Liver (tissue), 10 donors: ENCODE measurements at places on chromosomes 12 and 14. TPM values are rescaled to one million over a fixed set of nuclear protein-coding genes. Genes with fewer than 3 reads are reported as not detected.
A peak's percentile ranks its signal among the peaks of the same experiment; 100 is the strongest.

- DNase-seq, result no peak
These were observed 398.8 kb downstream of the SEC23A start for GRCh38 chr14:38704220-38704619.

DNA sequence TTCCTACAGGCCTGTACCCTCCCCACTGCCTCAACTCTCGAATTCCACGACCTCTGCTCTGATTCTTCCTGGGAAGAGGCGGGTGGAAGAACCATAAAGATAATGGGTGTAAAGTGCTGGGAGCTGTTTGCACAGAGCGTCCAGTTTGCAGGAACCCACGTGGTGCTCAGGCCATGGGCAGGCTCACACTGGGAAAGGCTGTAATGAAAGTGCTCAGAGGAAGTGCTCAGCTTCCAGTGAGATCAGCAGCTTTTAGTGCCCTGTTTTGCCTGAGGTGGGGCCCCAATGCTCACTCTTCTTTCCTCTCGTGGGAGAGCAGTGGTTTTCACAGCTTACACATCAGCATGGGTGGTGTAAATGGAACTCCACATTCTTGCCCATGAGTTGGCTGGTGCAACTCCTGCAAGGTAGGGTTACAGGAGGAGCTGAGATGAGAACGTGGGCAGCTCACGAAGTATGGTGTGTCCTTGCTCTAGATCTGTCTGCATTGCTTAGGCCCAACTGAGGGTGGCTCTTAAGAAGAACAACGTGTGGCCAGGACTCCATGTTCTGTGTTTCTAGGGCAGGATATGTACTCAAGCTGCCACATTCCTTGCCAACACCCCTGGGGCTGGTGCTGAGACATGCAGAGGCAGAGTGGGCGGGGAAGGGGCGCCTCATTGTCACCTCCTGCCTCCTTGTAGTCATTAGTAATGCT, 2.9 kb downstream of the TMEM63C start:
- no peak for DNase-seq

The FBXO34 gene
- polyA plus RNA-seq, result 4.2 TPM

DNA sequence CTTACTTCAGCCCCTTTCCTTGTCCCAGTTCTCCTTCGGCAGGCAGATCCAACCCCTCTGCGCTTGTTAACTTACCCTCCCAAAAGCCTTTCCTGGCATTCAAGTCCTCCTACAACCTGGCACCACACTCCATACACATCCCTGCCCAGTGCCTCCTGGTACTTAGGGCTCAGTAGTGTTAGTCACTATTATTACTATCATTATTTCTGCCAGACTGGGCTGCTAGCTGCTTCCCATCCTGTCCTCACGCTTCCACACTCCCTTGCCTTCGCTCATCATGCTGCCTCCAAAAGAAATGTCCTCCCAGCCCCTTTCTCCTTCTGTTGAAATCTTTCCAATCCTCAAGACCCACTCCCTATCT, 1.6 kb upstream of the HDAC7 start:
- no peak for DNase-seq

- no peak for DNase-seq
These were observed 26.5 kb upstream of the CORO1C start for GRCh38 chr12:108757856-108758255.

DNA sequence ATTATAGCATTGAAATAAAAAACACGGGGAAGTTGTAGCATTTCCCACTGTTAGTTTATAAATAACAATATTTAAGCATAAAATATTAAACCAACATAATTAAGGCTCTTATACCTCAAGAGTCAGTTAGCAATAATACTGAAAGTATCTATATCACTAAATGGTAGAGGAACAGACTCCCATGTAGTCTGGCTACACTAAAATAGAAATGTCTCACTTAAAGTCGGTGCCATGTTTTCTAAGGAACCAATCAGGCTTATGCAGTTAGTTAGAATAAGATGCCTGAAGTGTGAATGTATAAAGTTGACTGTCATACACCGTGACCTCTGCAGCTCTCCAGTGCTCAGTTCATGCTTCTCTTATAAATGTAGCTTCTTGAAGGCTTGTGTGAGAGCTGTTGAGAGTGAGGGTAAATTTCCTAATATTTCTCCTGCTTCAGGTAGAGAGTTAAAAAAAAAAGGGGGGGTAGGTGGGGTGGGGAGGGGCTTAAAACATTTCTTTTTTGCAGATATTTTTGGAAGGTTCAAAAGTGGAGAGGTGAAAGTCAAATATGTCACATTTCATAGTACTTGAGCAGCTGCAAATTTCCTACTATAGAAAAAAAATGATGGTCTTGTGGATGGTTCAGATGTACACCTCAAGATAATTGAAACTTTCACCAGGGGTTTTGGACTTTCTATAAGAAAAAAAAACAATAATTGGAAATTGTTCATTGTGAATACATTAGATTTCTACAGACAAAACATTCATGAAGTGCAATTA, 64.5 kb downstream of the PTCSC3 start:
- no peak for DNase-seq

The CTDSP2 gene
- polyA plus RNA-seq, result 20.1 TPM

The RND1 gene
- 16.5 TPM for polyA plus RNA-seq

DNA sequence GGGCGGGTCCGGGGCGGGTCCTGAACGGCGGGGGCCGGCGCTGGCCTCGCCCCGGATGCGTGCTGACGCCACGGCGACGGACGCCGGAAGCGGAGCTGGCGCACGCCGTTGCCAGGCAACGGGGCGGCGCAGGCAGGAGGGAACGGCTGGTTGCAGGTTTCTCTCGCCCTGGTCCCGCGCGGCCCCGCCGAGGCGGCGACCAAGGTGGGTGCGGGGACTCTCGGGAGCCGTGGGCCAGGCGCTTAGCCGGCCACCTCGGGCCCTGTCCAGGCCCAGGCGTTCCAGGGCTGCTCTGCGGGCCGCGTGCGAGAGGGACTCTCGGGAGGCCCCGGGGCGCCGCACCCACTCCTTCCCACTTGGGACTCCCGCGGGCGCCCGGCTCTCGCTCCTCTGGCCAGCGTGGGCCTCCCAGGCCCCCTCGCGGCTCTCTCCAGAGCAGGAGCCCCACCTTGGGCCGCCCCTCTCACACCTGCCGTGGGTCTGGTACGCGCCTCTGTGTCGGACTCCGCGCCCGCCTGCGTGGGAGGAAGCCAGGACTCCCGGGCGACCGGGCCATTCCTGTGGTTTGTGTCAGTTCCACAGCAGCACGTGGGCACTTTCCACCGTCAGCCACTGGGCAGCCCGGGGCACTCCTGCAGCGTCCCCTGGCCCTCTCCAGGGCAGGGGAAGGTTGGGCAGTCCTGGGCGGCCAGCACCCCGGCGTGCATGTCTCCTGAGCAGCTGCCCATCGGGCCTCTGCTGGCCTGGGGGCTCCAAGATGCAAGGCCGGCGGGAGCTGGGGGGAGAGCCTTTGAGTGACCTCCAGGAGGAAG, at the start of gene CLBA1:
Gene CLBA1, plus strand, starts transcription at position 114 of the 812 bp plus-strand sequence. Its CDS starts 644 bp downstream, at position 758.
- no peak for DNase-seq

DNA sequence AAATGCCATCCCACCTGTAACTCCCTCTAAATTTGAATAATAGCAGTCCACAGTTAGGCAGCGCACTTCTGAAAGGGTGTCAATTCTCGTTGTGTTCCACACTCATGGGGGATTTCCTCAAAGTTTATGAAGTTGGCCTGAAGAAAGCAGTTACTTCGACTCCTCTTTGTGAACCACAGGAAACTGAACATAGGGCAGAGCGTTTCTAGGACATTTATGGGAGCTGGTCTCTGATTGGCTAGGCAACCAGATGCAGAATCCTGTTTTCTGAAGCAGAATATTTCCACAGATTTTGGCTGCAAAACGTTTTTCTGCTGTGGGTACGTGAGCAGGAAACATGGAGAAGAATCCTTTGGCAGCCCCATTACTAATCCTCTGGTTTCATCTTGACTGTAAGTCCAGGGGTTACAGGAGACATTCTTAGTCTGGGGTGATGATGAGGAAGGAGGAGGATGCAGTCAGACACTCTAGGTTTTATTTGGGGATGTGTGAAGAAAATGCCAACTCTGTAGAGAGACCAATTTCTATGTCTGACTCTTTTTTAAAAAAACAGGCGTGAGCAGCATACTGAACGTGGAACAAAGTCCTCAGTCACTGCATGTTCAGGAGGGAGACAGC, 431.5 kb upstream of the OR4E1 start:
- DNase-seq, result no peak

The PLD4 gene
- polyA plus RNA-seq, result 0.31 TPM

DNA sequence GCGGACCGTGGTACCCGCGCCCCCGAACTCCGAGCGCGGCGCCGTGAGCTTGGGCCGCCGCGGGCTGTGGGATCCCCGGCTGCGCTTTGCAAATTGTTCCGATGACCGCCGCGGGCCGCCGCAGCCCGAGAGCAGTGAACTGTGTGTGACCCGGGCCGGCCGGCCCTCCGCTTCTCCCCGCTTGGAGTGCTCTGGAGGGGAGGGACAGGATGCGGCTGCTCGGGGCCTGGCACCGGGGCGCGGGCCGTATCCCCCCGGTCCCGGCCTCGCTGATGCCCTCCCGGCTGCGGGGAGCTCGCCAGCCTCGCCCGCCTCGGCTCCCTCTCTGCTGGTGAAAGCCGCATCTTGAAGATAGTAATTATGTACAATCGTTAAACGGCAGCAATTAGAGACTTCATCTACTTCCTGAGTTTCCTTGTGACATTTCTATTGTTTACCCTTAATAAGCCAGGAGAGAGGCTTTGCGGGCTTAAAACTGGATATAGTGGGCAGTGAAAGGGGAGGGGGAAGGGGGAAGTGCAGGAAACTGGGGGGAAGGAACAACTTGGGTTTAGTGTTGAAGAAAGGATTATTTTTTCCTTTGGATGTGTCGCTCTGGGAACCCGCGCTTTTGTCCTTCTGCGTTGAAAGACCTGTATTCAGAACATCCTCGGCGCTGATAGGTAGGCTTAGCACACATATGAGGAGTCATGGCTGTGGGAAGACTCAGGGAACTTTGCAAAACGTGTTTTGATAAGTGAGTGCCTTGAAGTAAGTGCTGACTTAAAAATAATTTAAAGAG, 1.2 kb downstream of the PELI2 start:
- peak; percentile 36 for DNase-seq

The BIN2 gene
- polyA plus RNA-seq, result 1.9 TPM

- DNase-seq, result no peak
These were observed 118.8 kb downstream of the KCNK10 start for GRCh38 chr14:88204221-88204620.

The CIDEB gene
- 176 TPM for polyA plus RNA-seq

DNA sequence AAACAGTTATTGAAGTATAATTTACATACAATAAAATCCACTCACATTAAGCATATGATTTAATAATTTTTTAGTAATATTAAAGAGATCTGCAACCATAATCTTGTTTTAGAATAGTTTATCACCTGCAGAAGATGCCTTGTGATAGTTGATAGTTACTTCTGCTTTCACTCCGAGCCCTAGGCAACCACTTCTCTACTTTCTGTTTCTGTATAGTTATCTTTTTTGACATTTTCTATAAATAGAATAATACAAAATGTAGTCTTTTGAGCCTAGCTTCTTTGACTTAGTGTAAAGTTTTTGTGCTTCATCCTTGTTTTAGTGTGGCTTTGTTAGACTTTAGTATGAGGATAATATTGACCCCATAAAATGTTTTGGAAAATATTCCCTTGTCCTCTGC, 111.0 kb downstream of the MNAT1 start:
- no peak for DNase-seq

DNA sequence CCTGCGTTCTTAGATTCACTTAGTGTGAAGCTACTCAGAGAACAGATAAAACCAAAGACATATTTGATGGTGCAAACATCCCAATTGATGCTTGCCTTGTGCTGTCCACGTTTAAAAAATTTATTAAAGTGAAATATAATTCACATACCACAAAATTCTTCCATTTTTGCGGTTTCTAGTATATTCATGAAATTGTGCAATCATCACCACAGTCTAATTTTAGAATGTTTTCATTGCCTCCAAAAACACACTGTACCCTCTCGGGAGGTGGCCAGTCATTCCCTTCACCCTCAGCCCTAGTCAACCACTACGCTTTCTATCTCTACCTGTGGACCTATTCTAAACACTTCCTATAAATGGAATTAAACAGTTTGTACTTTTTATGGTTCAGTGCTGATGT, 1109.2 kb downstream of the FLRT2 start:
- no peak for DNase-seq

The RNU6-8 gene
- polyA plus RNA-seq, result not detected
